ENCODE measurements at places on chromosomes 4 and X.

DNA sequence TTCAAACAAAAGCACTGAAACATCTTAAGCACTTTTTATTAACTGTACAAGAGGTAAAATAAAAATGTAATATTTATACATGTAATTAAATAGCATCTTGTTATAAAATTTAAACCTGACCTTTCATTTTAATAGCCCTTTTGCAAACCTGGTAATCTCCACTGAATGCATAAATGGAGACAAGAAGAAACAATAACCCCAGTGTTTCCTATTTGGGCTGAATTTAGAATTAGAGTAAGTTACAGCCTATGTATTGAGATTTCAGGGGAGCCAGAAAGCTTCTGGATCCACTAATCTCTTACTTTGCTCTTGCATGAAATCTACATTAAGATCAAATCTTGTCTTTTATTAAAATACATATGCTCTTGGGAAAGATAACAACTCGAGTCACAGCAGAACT, 261.8 kb downstream of the ADGRL3 start:
- DNase-seq = no peak

GRCh38 chrX:135543924-135544323, 23.5 kb downstream of the INTS6L start:
- DNase-seq = no peak

GRCh38 chr4:138275963-138276621, 33.9 kb upstream of the SLC7A11 start:
- DNase-seq = no peak

DNA sequence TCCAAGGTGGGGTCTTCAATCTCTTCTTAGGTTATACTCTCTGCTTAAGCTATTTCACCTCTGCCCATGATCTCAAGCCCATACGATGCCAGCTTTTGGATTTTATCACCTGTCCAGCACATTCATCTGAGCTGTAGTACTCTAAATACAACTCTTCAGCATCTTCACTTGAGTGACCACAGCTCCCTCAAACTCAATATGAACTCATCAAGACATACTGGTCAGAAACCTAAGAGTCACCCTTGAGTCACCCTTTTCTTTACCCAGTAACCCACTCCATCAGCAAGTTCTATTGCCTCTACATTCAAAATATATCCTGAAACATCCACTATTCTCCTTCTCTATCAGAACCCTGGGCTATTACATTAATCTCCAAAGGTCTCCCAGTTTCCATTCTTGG, 69.4 kb downstream of the DCHS2 start:
- no peak for DNase-seq

DNA sequence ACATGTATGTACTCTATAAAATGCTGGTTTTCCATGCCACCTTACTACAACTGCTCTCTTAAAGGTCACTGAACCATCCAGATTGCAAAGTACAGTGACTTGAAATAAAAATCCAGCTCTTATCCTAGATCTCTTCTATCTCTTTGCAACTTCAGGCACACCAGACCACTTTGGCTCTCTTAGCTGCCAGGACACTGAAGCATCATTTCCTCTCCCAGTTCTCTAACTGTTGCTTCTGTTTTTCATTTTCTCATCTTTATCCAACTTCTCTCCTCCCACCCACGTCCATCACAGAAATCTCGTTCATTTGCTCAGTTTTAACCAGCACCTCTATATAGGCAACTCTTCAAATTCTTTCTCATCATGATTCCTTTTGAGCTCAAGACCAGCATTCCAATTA, 74.3 kb downstream of the METTL14 start:
- no peak for DNase-seq

GRCh38 chr4:156547891-156548290, 423.7 kb downstream of the PDGFC start:
- no peak for DNase-seq

DNA sequence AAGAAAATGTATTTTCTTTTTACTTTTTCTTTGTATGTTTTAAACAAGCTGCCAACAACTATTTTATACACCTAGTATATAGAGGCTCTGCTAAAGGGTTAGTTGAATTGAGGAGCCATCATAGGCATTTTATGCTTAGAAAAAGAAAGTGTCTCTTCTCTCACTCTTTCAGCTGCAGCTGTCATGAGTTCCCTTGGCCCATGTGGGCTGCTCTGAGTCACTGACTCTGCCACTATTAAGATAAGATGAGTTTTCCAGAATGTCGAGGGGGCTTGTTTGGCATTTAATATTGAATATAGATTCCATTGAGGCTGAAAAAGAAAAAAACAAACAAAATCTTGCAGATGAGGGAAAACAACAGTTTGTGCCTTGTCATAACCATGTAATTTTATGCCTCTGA, 126.0 kb upstream of the PAQR3 start:
- no peak for DNase-seq

GRCh38 chr4:164381859-164382258, 372.1 kb upstream of the SMIM31 start:
- DNase-seq = no peak

- no peak for DNase-seq
Observed at GRCh38 chrX:13598877-13599276, 29.5 kb downstream of the EGFL6 start.

DNA sequence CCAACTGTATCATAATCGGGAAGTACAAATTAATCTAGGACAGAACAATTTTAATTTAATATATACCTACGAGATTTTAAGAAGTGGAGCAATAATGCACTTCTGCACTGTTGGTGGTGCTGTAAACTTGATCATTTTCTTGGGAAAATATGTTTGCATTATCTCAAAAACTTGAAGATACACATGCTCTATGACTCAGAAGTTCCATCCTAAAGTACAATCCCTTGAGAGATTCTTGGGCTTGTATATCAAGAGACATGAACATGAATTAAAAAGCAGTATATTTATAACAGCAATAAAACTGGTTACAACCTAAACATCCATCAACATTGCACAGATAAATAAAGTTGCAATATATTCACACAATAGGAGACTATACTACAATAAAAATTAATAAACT, 168.8 kb downstream of the CLCN4 start:
- no peak for DNase-seq

- no peak for DNase-seq
Observed at GRCh38 chrX:115547448-115547847, 13.5 kb upstream of the PLS3 start.

GRCh38 chr4:158444621-158445020, 77.1 kb upstream of the RXFP1 start:
- DNase-seq = no peak

- DNase-seq = no peak
Observed at GRCh38 chr4:74364652-74365491, at the start of gene EREG. EREG (plus strand) TSS chr4:74365145; CDS start chr4:74365309, 164 bp downstream.

DNA sequence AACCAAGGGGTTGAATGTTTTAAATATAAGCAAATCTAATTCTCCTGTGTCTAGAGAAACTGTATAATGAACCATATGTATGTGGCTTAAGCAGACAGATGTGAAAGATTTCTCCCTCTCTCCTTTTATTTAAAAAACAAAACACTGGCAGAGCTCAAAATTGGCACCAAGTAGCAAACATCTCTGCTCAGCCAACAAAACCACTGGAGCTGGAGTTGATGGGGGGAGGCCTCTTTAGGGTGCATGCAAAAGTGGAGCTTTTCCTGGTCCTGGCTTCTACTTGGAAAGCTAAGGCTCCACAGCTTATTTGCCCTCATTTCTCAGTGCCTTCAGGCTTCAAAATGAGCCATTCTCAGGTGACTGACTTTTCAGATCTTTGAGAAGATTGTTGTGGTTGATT, 95.6 kb downstream of the REPS2 start:
- no peak for DNase-seq

- no peak for DNase-seq
Observed at GRCh38 chrX:103440621-103441020, 64.3 kb downstream of the BEX3 start.

GRCh38 chrX:146241902-146242301, 424.3 kb downstream of the SLITRK2 start:
- DNase-seq = no peak

DNA sequence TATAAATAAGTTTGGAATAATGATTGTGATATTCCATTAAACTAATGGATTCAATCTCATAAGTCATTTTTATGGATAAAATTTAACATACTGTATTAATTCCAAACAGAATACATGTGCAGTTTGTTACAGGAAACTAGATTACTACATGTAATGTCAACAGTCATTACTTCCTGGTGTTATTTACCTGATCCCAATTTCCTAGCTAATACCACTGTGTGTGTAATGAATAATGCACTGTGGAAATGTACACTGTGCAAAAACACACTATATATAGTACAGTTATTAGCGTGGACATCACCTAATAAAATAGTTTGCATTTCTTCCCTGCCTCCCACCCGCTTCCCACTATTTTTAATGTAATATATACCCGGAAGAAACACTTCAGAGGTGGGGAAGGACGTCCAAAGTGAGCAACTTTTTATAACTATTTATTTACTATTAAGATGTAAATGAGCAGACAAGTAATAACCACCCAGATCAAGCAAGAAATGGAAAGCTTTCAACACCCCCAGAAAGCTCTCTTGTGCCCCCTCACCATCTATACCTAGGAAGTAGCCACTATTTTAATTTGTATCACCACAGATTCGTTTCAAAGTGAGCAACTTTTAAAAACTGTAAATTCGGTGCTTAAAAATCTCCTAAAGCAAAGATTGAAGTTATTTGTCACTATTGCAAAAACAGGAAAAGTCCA, 219.1 kb downstream of the THOC2 start:
- no peak for DNase-seq

DNA sequence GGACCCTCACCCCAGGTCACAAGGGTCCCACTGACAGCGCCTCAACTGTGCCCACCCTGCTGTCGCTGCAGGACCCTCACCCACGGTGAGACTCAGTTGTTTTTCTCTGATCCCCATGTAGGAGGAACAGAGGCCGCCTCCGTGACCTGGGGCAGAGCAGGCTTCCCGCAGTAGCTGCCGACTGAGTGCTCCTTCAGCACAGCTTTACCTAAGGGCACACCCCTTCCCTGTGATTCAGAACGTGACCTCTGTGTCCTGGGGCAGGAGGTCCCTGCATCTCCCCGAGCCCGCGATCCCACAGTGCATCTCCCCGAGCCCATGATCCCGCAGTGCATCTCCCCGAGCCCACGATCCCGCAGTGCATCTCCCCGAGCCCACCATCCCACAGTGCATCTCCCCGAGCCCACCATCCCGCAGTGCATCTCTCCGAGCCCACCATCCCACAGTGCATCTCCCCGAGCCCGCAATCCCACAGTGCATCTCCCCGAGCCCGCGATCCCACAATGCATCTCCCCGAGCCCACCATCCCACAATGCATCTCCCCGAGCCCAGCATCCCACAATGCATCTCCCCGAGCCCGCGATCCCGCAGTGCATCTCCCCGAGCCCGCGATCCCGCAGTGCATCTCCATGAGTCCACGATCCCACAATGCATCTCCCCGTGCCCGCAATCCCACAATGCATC, 23.6 kb downstream of the PPP2R3B start:
- DNase-seq = no peak

- no peak for DNase-seq
Observed at GRCh38 chrX:53283567-53283966, 2.2 kb upstream of the IQSEC2 start.

GRCh38 chrX:106987488-106987887, 12.5 kb downstream of the MORC4 start:
- no peak for DNase-seq
